ENCODE measurements at places on chromosomes 13 and 19.
A peak's percentile ranks its signal among the peaks of the same experiment; 100 is the strongest.

DNA sequence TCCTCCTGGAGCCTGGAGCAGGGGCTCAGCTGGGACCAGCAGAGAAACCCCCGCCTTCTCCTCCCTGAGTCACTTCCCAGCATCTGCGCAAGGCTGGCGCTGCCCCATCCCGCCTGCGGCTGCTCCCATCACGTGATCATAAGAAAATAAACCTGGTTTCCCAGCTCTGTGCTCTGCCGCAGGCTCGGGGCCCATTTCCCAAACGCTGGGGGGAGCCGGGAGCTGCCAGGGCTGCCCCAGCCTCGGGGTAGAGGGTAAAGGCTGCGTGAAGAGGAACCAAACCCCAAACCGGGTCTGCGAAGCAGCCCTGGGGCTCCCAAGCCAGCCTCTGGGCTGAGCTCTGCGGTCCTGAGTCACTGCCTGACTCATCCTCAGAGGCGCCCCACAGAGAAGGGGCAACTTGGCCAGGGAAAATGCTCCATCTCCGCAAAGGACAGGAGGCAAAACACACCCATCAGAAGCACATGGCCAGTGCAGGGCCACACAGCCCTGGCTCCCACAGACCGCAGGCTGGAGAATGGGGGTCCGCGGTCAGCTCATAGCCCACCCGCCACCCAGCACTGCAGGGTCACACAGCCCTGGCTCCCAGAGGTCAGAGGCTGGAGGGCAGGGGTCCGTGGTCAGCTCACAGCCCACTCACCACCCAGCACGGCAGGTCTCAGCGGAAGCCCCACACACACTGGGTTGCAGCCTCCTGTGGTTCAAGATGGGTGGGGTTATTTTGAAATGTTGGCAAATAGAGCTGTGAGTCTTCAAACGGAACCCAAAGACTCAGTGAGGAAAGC is 67.1 kb downstream of the RASA3 start:
- DNase-seq: peak; percentile 81

DNA sequence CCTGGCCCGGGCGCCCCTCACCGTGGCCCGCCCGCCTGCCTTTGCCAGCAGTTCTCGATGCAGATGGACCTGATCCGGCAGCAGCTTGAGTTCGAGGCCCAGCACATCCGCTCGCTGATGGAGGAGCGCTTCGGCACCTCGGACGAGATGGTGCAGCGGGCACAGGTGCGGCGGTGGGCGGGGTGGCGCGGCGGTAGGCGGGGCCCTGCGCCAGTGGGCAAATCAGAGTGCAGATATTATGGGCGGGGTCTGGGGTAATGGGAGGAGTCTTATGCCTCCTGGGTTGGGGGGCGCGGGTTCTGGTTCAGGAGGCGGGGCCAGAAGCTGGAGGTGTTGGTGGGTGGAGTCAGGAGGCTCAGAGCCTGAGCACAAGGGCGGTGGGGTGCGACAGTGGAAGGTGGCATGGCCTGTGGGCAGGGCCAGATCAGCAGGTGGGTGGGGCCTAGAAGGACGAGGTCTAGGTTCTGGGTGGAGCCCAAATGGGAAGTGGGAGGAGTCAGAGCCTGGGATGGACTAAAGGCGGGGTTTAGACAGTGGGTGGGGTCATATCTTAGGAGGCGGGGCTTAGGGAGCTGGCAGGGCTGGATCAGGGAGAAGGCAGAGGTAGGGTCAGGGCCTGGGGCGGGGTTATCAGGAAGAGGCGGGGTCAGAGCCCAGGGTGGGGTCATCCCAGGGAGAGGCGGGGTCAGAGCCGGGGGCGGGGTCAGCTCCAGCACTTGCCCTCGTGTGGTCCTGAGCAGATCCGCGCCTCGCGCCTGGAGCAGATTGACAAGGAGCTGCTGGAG is 5.6 kb downstream of the APC2 start:
- DNase-seq: no peak

DNA sequence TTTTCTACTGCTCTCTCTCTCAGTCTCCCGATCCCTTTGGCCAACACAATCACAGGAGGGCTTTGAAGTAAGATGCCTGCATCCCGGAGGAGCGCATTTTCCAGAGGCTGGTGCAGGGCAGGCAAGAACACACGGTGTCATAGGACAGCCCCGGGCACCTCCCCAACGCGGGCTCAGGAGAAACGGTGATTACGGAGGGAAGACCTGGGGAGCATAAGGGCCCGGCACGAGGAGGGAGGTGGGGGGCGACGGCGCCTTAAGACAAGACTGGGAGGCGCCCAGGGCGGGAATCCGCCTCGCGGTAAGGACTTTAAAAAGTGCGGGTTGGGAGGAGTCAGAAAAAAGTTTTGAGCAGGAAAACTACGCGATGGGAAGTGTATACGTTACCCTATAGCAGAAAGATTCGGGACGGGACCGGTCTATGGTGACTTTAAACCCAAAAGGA is 18.7 kb upstream of the ZNF888 start:
- DNase-seq: peak; percentile 77

DNA sequence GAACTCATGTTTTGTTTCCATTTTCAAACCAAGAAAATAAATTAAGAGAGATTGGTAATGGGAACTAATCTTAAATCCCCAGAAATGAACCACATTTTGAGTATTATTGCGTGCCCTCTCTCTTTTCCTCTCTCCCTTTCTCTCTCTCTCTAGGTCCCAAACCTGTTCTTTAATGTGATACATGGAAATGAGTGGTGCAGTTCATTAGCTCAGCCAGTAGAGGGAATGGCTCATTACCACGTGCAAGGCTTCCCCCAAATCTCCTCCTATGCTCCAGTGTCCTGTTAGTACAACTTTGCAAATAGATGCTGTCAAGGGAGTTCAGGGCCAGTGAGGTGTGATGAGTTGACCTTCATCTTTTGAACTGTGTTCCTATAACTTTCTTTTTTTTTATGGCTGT is 178.4 kb downstream of the FGF9 start:
- no peak for DNase-seq

- DNase-seq: no peak
These were observed 1208.0 kb downstream of the DIAPH3 start for GRCh38 chr13:58955546-58956385.

- no peak for DNase-seq
These were observed 137.6 kb upstream of the SLC10A2 start for GRCh38 chr13:103203735-103204330.

- no peak for DNase-seq
These were observed 260.5 kb downstream of the DCT start for GRCh38 chr13:94218951-94219350.

GRCh38 chr13:21058361-21058760 is 3.0 kb downstream of the LATS2 start:
- no peak for DNase-seq

DNA sequence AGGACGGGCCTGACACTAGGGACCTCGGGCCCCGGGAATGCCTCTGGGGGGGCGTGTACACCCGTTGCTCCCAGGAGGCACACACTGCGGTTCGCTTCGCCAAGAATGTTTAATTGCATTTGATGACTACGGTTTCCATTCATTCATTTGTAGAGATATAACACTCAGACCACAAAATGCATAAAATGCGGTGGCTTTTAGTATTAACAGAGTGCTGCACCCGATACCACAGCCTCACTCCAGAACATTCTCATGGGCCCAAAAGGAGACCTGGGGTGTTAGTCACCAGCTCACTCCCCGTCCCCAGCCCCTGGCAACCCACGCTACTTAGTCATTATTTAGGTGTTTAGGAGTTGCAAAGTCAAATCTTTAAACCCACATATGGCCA is 21.8 kb downstream of the HCN2 start:
- DNase-seq: no peak

GRCh38 chr19:46637224-46637623 is 1.2 kb upstream of the GNG8 start:
- DNase-seq: no peak

DNA sequence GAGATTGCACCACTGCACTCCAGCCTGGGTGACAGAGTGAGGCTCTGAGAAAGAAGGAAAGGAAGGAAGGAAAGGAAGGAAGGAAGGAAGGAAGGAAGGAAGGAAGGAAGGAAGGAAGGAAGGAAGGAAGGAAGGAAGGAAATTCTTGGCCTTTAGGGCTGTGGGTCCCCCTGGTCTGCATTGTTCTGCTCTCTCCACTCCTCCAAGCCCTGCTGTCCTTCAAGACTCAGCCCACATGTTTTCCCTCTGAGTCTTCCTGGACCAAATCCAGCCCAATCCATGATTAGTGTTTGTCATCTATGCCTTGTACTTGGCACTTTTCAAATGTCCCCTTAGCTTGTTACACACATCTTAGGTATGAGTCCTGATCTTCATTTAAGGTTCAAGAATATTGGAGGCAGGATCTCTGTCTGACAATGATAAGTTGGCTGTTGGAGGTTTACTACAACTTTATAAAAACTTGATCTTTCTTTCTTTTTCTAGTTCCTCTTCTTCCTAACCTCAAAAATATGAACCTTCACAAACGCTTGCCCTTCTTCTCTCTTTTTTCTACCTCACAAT is 48.8 kb upstream of the INTS6 start:
- no peak for DNase-seq

DNA sequence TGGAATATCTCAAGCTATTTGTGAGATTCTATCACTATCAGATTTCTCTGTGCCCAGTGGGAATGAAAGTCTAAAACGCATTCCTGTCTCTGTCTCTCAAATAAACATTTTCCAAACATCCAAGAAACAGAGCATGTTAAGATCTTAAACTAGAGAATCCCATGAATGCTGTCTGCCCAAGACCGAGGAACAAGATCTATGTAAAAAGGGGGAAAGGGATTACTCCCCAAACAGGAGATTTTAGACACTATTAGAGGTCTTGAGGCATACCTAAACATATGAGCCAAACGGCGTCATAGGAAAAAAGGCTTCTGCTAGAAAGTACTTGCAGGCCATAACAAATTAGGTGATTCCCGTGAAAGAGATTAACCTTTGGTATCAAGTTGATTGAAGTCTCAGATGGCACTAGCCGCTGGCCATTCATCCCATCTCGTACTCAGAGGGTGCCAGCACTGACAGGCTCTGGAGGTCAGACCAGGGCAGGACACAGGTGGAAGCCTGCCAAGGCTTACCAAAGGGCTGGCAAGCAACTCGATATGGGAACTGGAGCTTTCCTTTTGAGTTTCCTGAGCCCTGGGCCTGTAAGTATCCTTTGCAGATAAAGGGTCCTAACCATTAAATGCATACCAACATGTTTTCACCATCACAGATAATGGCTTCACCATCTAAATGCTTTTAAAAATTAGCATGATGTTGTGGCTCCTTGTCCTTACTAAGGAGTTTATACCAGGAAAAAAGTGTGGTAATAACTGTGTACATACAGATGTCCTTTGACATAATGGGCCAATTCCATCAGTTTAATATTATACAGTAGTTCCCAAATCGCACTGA is 225.2 kb downstream of the FOXO1 start:
- no peak for DNase-seq

GRCh38 chr19:42388851-42389489 is 1.1 kb downstream of the CNFN start:
- no peak for DNase-seq
